T47D (cell line): ENCODE measurements at places on chromosomes 7 and 10.

GRCh38 chr10:106780632-106781031 is 383.9 kb downstream of the SORCS1 start:
- no peak for DNase-seq

- DNase-seq: no peak
These were observed 96.1 kb upstream of the RHEB start for GRCh38 chr7:151615784-151616183.

GRCh38 chr10:23966504-23967051 is 242.4 kb upstream of the KIAA1217 start:
- no peak for DNase-seq

DNA sequence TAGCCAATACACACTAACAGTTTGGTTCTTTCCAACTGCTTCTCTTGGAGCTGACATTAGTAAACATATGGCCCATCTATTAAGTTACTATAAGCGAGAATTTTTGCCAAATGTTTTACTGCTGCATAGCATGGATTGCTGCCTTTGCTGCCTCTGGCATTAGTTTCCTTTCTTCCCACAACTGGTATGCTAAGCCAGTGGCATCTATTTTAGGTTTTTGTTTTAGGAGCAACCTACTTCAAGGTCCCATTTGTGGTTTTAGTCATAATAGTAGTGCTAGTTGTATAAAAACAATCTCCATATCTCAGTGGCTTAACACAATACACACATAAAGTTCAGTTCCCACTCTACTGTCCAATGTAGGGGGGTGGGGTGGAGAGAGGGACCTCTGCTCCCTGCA is 25.9 kb upstream of the PANK1 start:
- DNase-seq: no peak

- DNase-seq: no peak
These were observed 26.5 kb upstream of the PRKAG2 start for GRCh38 chr7:151903249-151904032.

DNA sequence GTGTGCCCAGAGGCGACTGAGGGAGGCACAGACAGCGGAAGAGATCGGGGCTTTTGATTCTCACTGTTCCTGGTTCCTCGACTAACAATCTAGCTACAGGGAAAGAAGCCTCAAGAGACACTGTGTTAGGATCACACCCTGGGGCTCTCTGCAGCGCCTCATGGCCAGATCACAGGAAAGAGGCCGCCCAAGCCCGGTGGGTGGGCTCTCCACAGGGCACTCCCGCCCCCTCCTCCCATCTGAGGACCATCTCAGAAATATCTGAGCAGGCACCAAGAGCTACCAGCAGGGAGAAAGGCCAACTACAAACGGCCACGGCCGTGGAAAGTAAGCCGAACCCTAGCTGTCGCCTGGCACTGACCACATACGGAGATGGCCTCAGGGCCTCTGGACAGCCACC is 224.2 kb downstream of the MLLT10 start:
- DNase-seq: no peak

DNA sequence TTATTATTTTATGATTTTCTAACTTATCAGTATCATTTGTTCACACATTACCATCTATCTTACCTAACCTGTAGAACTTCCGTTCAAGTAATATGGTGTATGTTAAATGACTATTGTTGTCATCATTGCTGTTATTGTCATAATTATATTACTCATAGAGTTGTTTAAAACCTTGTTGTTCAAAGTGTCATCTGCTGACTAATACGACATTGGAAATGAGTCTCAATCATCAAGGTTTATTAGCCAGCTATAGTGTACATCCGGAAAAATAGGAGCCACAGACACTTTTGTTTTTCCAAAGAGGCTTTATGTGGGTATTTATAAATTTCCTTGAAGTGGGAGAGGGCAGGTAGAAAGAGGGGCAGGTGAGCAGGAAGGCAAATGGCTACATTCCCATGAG is 386.9 kb upstream of the LRRTM3 start:
- DNase-seq: no peak
